Fibroblast of lung (primary cell): ENCODE measurements at places on chromosomes 5 and 9.

DNA sequence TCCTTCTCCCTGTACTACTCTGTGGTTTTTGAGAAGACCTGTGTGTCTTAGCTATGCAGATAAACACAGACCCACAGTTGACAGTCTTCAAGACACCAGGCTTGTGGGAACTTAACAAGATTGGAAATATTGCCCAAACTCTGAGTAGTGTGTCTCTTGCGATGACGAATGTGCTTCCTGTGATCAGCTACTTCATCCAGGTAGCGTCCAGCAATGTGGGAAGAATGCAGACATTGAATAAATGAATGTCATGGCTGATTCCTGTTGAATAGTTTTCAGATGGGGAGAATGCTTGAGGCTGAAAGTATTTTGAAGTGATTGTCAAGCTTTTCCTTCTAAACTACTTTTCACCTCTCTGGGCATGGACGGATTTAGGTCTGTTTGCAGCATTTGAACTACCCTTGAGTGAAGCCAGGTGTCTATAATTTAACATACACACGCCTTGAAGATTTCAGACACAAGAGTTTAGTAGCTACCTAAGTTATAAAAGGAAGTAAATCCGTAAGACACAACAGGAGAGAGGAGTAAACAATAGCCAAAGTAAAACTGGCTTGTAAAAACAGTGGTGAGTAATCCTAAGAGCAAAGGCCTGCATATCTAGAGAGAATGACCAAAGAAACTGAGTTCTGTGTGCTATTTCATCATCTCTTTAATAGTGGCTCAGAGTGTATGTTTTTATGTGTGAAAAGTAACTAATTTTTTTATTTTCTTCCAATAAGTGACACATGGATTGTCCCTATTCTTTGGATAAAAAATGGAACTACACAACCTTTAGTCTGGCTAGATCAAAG is 30.0 kb upstream of the ARL14EPL start:
- no peak for DNase-seq

DNA sequence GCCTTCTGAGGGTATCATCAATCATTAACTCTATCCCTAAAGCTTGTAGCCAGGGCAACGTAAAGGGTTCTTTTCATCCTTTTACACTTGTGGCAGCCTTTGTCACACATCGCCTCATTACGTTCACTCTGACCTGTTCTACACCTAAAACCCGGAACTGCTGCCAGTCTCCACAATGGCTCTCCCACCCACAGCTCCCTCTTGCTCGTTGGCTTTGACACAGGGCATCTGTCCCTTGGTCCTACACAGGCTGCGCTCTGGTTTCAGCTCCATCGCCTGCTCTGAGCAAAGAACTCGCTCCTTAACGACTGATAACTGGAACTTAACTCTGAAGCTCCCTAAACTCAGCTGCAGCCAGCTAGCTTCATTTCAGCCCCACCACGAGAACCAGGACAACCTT is 112.8 kb upstream of the CTNND2 start:
- DNase-seq: no peak

GRCh38 chr9:138028596-138028995 is 151.0 kb downstream of the CACNA1B start:
- DNase-seq: no peak

DNA sequence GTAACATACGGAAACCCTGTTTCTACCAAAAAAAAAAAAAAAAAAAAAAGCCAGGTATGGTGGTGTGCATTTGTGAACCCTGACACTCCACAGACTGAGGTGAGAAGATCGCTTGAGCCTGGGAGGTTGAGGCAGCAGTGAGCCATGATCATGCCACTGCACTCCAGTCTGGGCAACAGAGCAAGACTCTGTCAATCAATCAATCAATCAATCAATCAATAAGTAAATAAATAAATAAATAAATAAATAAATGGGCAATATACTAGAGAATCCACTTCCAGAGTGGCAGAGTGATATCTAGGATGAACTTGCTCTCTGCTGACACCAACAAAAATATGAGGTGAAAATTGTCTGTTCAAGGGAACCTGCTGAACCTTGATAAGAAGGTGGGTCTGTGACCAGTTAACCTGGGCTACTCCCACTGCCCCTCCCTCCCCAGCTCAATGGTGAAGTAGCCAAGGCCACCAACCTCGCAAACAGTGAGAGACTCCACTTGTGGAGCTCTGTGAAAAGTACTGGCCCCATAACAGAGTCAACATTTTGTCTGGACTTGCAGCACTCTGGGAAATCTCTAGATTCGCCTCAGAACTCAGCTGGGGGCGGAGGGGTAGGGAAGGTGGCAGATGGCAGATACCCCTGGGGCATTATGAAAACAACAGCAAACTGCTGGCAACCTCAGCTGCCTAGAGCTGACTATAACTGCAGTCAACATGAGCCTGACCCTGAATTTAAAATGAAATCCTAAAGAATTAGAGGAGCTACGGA is 163.7 kb downstream of the ROR2 start:
- DNase-seq: no peak

- DNase-seq: no peak
Observed at GRCh38 chr9:9498128-9498527, 1114.7 kb downstream of the PTPRD start.

- DNase-seq: peak; percentile 13
Observed at GRCh38 chr5:90307322-90307721, 102.2 kb downstream of the CETN3 start.

DNA sequence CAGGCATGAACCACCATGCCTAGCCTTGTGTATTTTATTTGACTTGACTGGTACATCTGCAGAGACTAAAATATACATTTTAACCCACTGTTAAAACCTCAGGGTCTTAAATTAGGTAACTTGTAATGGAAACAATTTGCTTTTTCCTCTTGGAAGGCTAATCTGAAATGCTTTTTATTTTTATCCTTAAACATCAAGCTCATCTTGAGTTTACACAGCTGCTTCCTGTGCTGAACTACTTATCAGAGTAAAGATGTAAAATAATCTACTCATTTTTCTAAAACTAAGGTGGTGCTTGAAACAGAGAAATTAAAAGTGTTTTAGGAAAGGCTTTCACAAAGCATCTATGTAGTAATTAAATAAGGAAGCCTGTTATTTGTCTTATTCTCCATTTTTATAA is 144.1 kb downstream of the ENTREP1 start:
- no peak for DNase-seq

GRCh38 chr5:157926977-157927376 is 68.0 kb upstream of the CLINT1 start:
- no peak for DNase-seq

- peak; percentile 38 for DNase-seq
Observed at GRCh38 chr5:141641634-141642267, 5.0 kb downstream of the RELL2 start.

GRCh38 chr9:133839822-133840329 is 101.7 kb upstream of the SARDH start:
- DNase-seq: no peak

- no peak for DNase-seq
Observed at GRCh38 chr5:149732324-149733128, 2.4 kb downstream of the PPARGC1B start.

DNA sequence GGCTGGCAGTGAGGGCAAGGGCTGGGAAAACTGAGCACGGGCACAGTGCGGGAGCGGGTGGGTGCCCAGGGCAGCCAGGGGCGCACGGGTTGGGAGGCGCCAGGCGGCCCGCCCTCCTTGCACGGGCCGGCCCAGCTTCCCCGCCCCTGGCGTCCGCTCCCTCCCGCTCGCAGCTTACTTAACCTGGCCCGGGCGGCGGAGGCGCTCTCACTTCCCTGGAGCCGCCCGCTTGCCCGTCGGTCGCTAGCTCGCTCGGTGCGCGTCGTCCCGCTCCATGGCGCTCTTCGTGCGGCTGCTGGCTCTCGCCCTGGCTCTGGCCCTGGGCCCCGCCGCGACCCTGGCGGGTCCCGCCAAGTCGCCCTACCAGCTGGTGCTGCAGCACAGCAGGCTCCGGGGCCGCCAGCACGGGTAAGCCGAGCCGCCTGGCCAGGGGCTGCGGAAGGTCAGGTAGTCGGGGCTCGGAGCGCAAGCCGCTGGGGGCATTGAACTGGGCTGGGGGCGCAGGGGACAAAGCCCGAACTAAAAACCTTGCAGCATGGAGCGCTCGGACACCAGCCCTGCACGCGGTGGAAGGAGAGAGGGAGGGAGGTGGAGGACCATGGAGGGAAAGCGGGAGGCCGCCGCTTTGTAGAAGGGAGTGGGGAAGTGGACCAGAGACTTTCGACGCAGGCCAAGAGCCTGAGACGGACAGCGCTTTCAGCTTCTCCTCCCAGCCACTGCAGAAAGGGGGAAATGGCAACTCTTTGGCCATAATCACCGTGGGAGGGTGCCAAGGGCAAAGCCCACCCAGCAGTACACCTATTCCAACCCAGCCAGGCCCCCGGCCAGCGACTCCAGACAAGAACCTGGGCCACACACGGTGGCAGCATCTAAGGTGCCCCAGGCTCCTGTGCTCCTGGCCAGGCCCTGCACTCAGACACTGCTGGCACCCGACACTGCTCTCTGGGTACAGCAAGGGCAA is at the start of gene TGFBI:
Gene TGFBI (plus strand): TSS at position 207 of the 961 bp plus-strand sequence. CDS start 68 bp downstream, at position 275.
- peak; percentile 55 for DNase-seq

DNA sequence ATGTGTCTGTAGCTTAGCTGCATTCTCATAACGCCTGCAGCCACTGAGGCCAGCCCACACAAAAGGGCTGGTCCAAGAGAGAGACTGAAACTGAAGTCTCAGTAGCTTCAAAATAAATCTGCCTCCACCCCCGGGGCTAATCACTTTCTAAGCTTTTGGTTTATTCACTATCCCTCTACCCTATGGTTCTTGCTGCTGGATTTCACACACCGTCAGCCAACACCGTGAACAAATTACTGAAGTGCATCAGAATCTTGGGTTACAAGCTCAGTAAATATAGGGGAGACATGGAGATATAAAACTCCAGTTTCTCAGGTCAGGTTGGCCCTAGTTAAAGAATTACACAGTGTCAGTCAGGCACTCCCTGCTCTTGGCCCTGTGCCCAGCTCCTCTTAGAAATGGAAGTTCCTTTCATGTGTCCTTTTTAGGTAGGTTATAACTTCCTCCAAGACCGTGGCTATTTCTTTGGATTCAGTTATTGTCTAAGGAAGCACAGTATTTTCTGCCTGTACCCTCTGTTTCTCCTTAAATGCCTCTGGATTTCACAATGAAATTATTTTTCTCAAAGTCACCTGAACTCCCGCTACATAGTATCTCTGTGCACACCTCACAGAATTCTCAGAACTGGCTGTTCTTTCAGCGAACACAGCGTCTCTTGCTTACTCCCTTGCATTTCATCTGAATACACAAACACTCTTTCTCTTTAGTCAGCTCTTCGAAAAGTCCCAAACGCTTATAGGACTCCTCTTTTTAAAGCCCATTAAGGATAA is 112.5 kb downstream of the FAM174A start:
- DNase-seq: no peak

DNA sequence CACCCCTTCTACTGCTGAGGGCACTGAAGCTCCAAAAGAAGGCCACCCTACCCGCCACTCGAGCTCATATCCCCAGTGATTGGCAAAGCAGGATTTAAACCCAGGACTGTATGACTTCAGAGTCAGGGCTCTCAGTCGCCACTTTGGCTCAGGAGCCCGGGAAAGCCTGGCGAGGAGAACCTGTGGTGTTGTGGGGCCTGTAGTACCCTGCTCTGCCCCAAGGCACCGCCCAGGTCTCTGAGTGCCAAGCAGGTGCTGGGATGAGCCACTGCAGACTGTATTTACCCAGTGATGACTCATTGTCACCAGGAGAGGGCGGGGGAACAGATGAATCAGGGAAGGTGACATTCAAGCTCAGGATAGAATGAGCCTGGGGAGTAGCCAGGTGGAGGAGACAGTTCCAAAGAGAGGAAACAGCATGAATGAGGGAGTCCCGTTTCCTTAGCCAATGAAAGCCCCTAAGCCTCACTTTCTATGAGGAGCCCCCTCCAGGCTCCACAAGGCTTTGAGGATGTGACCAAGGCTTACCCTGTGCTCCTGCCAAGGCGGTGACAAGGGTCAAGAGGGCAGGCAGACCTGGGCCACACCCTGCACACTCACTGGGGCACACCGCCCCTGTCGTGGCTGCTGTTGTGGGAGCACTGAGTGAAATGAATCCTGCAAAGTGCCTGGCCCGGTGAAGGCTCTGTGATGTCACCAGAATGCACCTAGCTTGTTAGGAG is 17.8 kb upstream of the DPM2 start:
- DNase-seq: no peak

DNA sequence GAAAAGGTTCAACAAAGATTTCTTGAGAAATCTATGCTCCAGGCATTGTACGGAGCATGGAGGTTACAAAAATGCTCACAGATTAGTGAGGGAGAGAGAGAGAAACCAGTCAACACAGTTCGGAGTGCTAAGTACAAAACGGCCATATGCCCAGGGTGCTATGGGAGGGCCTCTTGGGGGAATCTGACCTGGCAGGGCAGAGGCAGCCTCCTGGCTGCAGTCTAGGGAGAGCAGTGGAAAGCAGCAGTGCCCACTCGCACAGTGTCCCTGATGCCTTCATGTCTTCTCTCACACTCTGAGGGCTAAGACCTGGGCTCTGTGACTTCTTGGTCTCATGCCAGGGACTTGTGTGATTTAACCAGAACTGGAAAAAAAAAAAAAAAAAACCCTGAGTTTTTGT is 29.8 kb upstream of the SMC5 start:
- peak; percentile 20 for DNase-seq

DNA sequence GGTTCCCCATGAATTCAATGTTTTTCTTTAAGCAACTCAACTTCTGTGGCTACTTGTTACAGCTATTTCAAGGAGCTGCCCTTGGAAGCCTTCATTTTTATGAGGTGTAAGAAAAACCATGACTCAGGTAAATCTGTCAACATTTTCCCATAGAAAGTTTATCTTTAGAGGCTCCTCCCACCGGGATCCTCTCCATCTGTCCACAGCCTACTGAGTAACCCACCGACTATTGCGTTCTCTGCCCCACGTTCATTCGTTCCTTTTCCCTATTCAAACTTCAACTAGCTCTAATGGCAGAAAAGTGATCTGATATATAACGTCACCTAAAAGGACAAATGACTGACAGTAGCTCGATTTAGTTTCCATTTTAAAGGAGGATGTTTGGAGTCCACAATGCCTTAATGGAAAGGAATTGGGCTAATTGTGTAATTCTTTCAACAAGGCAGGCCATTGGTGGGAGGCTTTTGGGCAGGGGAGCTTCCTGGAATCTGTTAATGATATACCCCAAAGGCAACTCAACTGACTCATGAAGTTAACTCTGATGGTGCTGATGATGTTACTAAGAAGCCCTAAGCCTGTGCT is 29.3 kb upstream of the NR3C1 start:
- DNase-seq: no peak

GRCh38 chr5:162672061-162672460 is 604.5 kb downstream of the GABRG2 start:
- DNase-seq: no peak

DNA sequence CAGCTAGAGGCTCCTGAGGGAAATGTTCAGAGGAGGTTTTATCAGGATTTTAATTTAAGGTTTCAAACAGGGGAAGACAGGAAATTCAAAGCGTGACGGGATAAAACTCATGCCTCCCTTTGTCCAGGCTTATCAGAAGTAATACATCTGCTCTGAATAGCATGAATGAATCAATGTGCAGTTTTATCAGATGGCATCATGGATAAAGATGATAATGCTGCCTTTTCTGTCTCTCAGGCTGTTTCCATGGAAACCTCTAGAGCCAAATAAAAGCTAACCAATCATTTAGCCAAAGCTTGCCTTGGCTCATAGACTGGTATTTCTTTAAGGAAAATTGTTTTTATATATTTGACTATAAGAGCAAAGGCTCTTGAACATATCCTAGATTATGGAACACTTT is 16.4 kb downstream of the MFAP3 start:
- DNase-seq: no peak
